Iris pigment epithelial cell (primary cell): ENCODE measurements at places on chromosomes 3 and 15.

GRCh38 chr15:96049766-96050165, 280.7 kb upstream of the NR2F2 start:
- DNase-seq, result no peak

- DNase-seq, result peak; percentile 73
Observed at GRCh38 chr3:66107855-66108254, 69.1 kb upstream of the MAGI1 start.

DNA sequence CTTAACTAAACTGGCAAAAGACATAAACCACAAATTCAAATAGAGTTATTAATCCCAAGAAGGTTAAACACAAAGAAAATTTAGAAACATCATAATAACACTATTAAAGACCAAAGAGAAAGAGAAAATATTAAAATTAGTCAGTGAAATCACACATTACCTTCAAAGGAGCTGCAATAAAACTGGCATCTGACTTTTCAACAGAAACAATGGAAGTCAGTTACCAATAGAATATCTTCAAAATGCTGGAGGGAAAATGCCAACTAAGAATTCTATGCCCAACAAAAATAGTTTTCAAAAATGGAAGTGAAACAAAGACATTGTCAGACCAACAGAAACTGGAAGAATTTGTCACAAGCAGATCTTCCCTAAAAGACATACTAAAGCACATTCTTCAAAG, 68.7 kb upstream of the RNF7 start:
- no peak for DNase-seq

DNA sequence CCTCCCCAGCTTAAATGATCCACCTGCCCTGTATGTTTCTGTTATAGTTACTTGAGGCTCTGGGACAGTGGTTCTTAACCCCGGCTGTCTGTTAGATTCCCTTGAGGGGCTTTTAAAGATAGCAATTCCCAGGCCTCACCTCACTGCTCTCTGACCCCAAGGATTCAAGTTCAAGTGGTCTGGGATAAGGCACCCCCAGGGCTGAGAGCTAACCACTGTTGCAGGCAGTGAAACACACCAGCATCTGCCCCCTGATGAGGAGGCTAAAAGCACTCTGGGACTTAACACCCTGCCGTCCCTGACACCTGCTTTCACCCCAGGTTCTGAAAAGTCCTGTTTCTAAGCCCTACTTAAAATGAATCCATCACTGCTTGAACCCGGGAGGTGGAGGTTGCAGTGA, 103.7 kb downstream of the LRRK1 start:
- DNase-seq, result no peak

DNA sequence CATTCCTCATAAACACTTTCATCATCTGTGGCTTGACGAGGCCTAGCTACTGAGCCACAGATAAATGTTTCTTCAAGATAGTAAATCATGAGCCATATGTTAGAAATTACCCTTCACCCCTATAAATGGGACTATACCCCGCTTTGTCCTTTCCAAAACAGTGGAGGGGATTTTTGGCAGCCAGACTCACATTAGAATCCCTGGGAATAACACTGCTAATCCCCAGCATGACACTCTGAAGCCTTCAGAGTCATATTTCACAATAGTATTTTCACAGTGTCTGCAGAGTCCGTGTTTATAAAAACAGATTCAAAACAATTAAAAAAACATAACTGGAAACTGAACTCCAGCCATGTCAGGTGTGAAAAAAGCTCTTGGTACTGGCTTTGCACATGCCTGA, 271.6 kb downstream of the ERC2 start:
- no peak for DNase-seq

DNA sequence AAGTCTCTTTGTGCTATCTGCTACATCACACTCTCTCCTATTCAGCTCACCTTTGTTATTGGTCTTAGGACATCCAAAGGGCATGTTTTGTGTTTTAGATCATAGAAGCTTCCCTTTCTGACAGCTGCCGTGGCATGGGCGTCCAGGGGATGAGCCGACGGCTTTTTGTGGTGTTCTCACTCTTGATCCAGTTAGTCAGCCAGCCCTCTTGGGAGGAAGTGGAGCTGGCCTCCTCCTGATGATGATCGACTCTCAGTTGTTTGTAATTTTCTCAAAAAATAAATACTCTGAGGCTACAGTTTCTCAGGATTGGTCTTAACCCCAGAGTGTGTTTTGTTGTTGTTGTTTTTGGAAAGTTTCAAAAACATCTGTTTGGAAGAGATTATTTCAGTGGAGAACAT, 34.4 kb downstream of the BOC start:
- no peak for DNase-seq

DNA sequence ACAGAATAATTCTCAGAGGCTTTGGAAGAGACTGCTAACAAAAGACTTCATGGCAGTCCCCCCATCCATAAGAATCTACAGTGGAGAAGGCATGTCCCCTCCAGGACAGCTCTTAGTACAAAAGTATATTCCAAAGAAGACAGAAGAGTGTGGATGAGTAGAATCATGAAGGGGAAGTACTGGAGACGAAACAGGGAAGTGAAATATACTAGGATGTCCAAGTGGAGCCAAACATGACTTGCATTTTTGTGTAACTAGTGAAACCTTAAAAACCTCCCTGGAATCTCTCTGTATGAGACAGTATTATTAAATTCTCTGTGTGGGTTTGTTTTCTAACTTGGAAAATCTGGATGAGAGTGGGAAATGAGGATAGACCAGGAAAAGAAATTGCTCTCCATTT, 312.4 kb downstream of the RSL24D1 start:
- no peak for DNase-seq

- DNase-seq, result peak; percentile 77
Observed at GRCh38 chr15:37058316-37058985, 41.9 kb downstream of the MEIS2 start.

GRCh38 chr3:65018801-65019200, 331.0 kb upstream of the ADAMTS9 start:
- DNase-seq, result no peak

- DNase-seq, result peak; percentile 26
Observed at GRCh38 chr3:159196359-159196758, 394.5 kb downstream of the MFSD1 start.

GRCh38 chr3:67648229-67648628, 6.2 kb downstream of the SUCLG2 start:
- DNase-seq, result no peak

GRCh38 chr3:142274908-142275307, 49.5 kb upstream of the GK5 start:
- DNase-seq, result no peak

GRCh38 chr3:132606085-132606484, 9.0 kb downstream of the ACKR4 start:
- DNase-seq, result peak; percentile 85

DNA sequence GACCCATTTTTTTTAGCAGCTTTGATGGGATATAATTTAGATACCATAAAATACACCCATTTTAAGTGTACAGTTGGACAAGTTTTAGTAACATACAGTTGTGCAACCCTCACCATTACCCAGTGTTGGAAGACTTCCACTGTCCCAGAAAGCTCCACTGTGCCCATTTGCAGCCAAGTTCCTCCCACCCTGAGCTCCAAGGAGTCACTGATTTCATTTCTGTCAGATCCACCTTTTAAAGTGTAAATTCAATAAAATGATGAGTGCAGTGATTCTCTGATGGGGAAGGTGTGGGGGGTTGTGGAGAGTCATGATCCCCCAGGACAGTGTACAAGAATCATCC, 93.2 kb upstream of the IGF1R start:
- DNase-seq, result no peak

DNA sequence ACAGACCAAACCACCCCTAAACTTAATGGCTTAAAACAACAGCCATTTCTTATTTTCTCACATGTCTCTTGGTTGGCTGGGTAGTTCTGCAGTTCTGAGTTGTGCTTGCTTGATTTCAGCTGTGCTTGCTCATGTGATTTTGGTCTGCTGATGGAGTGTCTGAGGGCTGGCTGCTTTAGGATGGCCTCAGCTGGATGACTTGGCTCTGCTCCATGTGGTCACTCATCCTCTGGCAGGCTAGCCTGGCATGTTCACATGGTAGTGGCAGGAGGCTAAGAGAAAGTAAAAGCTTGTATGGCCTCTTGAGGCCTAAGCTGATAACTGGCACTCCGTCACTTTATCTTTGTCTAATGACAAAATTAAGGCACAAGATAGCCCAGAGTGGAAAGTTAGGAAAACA, 4.1 kb downstream of the SV2B start:
- DNase-seq, result no peak

- DNase-seq, result no peak
Observed at GRCh38 chr15:65368302-65369211, 9.2 kb downstream of the IGDCC3 start.

DNA sequence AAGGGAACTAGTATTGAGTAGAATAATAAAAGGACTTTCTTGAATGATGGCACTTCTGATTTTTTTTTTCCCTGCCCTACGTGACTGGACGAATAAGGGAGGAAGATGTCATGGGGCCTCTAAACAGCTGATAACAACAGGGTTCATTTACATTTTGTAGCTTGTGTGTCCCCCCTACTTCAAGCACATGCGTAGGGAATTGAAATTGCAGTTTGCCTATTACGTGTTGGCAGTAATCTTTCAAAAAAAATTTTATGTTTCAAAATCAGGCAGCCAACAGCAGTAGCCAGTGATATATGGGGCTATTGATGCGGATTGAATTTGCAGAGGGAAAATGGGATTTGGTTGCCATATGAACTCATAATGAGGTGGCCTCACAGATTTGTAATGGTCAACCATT, 58.7 kb downstream of the PTPRG start:
- DNase-seq, result no peak

- DNase-seq, result no peak
Observed at GRCh38 chr3:160735826-160736225, 20.2 kb upstream of the PPM1L start.

DNA sequence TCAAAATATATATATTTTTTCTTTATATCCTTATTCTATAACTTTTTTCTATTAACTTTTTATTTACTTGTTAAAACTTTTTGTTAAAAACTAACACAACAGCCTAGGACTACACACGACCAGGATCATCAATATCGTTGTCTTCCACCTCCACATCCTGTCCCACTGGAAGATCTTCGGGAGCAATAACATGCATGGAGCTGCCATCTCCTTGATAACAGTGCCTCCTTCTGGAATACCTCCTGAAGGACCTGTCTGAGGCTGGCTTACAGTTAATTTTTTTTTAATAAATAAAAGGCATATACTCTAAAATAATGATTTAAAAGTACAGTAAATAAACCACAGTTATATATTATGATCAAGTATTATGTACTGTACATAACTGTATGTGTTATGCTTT, 58.9 kb downstream of the SFMBT1 start:
- peak; percentile 60 for DNase-seq

GRCh38 chr3:14764331-14765059, 54.3 kb upstream of the FGD5 start:
- DNase-seq, result peak; percentile 18

DNA sequence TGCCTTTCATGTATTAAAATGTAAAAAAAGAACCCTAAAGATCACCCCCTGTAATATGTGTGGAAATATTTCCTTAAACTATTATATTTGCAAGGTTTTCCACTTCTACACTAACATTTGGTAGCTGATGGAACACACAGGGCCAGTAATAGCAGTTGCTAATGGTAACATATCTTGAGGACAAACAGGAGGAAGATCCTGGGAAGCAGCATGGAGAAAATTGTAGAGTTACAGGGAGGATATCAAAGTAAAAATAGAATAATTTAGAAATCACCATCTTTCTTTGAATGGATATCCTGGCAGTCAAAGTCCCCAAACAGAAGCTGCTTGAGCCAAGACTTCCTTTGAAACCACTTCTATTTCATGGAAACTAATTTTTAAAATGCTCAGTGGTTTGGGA, 29.5 kb upstream of the OSTN start:
- DNase-seq, result no peak

DNA sequence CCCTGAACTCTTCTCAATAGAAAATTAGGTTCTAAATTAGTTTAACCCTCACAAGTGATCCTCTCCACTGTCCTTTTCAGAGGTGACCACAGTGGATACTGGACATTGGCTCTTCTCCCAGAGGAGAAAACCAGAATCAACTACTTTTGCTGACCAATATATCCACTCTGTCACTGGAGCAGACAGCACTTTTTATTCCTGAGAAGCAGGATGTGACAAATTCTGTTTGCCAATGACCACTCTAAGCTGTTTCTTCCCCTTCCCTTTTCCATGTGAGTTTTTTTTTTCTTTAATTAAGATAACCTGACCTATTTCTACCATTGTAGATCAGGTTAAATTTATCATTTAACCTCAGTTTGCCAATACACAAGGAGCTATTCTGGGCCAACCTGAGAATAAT, 79.7 kb upstream of the ZNF280D start:
- no peak for DNase-seq

DNA sequence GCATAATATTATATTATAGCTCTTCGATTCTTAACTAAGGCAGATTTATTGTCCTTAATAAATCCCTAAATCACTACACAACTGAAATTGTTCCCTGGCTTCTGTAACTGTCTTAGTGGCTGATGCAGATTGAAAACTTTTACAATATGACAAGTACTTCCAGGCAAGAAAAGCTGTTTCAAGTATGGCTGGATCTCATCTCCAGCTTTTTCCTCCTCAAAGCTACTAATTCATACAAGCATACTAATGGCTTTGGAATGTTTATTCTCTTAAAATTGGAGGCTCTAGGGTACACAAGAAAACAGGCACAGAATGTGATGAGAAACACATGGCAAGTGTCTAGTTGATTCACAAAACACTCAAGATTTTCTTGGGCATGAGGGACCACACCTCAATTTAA, 351.5 kb upstream of the ICE2 start:
- peak; percentile 49 for DNase-seq

DNA sequence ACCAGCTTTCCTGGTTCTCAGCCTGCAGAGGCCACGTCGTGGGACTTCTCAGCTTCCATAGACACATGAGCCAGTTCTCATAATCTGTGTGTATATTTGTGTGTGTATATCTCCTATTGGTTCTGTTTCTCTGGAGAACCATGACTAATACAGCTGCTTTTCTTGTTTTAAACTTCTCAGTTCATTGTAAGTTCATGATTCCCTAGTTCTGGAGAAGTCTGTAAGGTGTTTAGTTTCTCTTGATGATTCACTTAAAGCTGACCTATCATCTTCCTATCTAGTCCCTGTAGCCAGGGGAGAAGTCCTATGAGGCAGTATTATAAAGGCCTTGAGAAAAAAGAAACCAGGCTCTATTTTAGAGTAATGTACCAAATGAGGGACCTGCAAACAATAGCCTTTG, 147.7 kb downstream of the RYR3 start:
- DNase-seq, result no peak

- DNase-seq, result peak; percentile 91
Observed at GRCh38 chr3:189001559-189001958, 170.2 kb upstream of the TPRG1 start.

GRCh38 chr3:13185737-13186434, 112.7 kb upstream of the IQSEC1 start:
- no peak for DNase-seq

DNA sequence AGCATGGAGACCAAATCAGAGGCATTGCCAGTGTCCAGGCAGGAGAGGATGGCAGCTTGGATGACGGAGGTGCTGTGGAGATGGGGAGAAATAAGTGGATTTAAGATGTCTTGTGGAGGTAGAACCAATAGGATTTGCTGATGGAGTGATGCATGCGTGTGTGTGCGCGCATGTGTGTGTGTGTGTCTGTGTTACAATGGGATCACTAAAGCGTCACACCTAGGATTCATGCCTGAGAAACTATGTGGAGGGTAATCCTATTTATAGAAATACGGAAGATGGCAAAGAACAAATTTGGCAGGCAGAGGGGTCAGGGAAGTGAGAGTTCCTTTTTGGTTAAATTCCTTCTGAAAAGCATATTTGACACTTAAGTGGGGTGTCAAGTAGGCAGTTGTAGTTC, 64.8 kb upstream of the ARL8B start:
- no peak for DNase-seq
